ENCODE measurements at places on chromosomes 4 and X. TPM values are rescaled to one million over a fixed set of nuclear protein-coding genes. Genes with fewer than 3 reads are reported as not detected.

DNA sequence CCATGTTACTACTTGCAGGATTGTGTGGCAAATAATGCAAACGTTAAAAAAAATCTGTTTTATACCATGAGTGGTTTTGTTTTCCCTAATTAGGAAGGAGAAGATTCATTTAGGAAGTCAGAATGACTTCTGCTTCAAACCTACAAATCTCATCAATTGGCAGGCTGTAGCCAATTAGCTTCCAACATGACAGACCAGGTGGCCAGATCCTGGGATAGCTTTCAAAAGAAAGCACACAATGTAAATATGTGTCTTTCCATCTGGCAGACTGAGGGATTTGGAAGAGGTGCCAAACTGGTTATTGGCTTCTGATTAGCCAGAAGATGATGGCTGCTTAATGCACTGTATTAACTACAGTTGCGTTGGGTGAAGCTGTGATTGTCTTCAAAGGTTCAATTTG, 432.8 kb downstream of the ANKRD50 start:
- DNase-seq: no peak

GRCh38 chr4:94578195-94578594, 126.5 kb downstream of the PDLIM5 start:
- DNase-seq: no peak

GRCh38 chrX:97431281-97431680, 547.6 kb downstream of the RPA4 start:
- DNase-seq: no peak

GRCh38 chrX:31563792-31564191, 492.0 kb upstream of the FTHL17 start:
- no peak for DNase-seq

GRCh38 chr4:14790494-14790893, 211.8 kb upstream of the CPEB2 start:
- DNase-seq: no peak

GRCh38 chr4:157221895-157222770, 1.6 kb downstream of the GRIA2 start:
- peak; percentile 64 for DNase-seq

DNA sequence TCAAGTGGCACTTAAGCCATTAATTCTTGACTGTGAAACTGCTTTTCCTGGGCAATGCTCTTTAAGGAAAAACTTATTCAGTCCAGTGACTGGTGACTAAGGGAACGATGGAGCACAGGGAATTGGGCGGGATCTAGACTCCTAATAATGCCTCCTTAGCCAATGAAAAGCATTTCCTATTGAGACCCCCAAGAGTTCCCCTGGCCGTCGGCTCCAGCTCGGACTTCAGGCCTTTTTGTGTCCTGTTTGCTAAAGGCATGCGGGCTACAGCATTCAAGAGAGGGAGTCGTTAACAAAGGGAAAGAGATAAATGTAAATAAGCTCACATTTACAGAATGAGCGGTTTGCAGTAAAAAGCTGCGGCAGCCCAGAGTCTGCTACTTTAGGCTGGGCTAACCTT, at the start of gene LPAR4:
LPAR4 (plus strand) TSS at position 232 of the 400 bp plus-strand sequence. CDS start 7,150 bp downstream, outside the sequence.
- no peak for DNase-seq

- no peak for DNase-seq
Measured at GRCh38 chr4:139857021-139857420, 191.4 kb downstream of the MGST2 start.

GRCh38 chrX:53116101-53116500, 22.2 kb downstream of the KANTR start:
- no peak for DNase-seq

- DNase-seq: no peak
Measured at GRCh38 chrX:151899622-151900021, 13.1 kb upstream of the MAGEA4 start.

GRCh38 chr4:100098681-100099080, 91.6 kb downstream of the DDIT4L start:
- DNase-seq: no peak

DNA sequence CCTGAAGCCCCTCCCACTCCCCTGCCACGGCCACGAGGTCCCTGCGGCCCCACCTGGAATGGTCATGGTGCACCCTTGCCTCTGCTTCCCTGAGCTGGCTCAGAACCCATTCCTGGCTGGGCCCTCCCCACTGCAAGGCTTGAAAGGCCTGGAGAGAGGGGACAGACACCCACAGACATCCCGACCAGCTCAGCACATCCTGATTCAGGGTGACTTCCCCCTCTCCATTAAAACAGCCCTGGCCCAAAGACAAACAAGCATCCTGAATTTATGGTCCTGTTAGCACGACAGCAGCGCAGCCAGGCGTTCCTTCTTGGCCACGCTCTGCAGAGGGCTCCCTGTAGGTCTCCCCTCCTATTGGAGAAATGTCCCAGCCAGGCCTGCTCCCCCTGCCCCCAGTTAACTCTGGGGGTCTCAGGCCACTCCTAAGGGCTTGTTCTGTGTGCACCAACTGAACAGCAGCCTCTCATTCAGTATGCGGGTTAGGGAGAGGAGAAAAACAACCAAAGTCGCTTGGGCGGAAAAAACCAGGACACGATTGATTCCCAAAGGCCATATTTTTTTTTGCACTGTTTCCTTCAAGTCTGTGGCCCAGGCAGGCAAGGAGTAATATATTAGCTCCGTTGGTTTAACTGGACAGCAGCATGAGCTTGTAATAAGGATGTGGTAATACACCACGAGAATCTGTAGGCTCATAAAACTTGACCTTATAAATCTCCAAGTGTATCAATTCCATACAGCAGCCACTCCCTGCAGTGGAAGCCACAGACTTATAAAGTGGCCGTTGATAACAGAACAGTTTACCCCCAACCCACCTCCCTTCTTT, 106.7 kb upstream of the MSX1 start:
- DNase-seq: no peak

SLC6A8 gene
- 278 TPM for total RNA-seq

SPATA4 gene
- 1.3 TPM for total RNA-seq

EPGN gene
- total RNA-seq: not detected

ATP2B3 gene
- 66.4 TPM for total RNA-seq

Measured in dorsolateral prefrontal cortex (tissue), 122 donors.